ENCODE measurements at places on chromosomes 6 and 20.

- DNase-seq = no peak
Observed at GRCh38 chr20:5612581-5613301, 137.5 kb upstream of the SHLD1 start.

GRCh38 chr6:115947966-115948541 is 112.6 kb downstream of the FRK start:
- peak; percentile 86 for DNase-seq

GRCh38 chr20:58146746-58147140 is 81.7 kb downstream of the ANKRD60 start:
- DNase-seq = no peak

- DNase-seq = no peak
Observed at GRCh38 chr20:61331543-61331942, 79.5 kb downstream of the CDH4 start.

All from large intestine (tissue), 12 donors.